ENCODE measurements at places on chromosomes 7 and 10.

- DNase-seq, result no peak
Measured at GRCh38 chr10:114250236-114250635, 11.2 kb downstream of the VWA2 start.

- peak; percentile 17 for DNase-seq
Measured at GRCh38 chr10:44071479-44071878, 313.4 kb downstream of the CXCL12 start.

DNA sequence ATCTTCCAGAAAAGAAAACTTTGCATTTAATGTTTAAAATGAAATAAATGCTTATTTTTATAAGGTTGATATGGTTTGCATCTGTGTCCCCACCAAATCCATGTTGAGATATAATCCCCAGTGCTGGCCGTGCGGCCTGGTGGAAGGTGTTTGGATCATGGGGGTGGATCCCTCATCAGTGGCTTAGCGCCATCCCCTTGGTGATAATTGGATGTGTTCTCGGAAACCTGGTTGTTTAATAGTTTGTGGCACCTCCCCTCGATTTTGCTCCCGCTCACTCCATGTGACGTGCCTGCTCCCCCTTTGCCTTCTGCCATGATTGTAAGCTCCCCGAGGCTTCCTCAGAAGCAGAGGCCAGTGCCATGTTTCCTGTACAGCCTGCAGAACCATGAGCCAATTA, 2.4 kb upstream of the MTPAP start:
- no peak for DNase-seq

DNA sequence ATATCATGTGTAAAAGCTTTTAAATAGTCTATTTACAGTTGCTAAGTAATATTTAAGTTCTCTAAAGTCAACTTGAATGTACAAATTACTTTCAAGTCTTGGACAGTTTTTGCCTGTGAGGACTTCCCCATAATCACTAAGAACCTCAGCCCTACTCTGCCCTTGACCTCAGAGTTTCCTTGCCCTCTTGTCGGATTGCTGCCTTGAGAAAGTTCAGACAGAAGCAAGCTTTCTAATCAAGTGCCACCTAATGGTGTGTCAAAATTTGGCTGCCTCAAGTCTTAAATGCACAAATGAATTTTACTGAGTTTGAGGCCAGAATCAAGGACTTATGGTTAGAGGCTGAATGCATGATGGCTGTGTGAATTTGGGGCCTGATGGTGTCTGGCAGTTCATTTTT, 88.3 kb upstream of the KAT6B start:
- no peak for DNase-seq

DNA sequence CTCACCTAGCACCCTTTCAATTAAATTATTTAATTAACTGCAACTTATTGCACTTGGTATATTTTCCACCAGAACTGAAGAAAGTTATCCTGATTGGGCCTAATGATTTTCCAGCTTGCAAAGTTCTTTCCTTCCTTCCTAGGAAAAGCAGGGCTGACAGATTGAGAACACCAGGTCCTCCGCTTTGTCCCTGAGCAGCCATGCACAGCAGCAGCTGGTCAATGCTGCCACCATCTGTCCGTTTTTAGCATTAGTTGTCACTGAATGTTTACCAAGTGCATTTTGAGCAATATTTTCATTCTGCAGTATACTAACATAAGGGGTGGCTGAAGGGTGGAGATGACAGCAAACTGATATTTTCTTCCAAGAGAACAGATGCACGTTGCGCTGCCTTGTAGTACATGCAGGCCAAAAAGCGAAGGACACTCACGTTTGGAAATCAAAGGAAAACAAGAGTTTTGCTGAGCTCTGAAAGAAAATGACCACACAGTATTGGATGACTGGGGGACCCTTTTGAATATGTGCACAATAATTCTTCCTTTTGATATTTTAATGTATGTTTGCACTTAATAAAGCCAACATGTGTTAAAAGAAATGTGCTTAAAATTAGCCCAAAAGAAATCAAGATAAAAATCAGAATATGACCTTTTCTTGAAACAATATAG, 248.8 kb upstream of the PTN start:
- peak; percentile 76 for DNase-seq

DNA sequence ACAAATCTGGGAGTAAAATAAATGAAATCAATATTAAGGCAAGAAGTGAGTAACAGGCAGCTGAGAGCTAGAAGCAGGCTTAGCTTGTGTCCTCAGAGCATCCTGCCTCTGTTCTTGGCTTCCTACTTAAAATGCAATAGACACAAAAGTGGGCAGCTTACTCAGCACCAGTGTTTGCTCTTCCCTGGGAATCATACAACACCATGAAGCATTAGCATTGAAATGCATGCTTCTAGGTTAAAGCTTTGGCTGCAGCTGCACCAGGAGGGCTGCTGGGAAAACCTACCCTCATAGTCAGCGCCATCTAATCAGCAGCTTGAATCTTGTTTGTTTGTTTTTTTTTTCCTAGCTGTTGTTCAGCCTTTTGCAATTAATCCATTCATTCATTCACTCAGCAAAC, 104.2 kb upstream of the VWC2 start:
- no peak for DNase-seq

DNA sequence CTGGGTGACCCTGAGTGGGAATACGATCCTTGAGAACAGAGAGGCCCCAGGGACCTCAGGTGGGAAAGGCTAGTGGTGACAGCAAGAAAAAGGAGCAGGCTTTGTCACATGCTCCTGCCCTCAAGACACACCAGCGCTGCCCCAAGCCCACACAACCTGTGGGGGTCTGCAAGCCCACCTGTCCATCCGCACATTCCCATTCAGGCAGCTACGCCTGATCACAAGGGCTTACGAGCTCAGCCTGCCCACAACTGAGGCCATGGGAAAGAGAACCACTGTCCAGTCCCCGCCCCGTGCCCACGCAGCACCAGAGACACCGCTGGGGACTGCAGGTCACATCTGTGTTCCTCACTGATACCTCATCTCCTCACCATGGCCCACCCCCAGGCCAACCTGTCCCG, 26.7 kb downstream of the EBF3 start:
- DNase-seq, result no peak

DNA sequence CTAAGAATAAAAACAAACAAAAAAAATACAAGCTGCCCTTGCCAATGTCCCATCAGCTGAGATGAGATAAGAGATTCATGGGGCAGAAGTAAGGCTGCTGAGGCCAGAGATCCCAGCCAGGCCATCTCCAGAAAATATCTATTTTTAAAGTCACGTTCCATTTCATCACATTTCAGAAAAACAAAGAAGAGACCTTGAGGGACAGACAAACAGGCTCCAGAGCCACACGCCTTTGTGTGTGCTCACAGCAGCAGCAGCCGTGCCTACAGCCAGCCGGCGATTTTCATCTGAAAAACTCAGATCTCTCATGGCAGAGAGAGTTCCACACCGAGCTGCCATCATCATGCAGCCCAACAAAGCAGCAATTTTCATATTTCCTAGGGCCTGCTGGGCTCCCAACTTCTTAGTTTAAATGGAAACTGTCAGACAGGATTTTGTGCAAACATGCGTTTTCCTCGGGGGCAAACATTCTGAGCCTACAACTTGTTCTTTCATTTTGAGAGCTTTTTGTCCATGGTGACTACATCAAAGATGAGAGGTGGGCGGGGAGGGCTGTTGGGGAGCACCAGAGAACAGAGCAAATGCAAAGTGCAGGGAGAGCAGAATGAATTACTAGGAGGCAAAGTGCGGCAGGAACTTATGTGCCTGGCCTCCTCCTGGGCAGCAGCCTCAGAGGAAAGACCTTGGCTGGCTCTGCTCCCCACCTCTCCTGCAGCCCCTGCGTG, 38.8 kb downstream of the DLG5 start:
- DNase-seq, result no peak

GRCh38 chr10:97178074-97178473, 7.7 kb downstream of the SLIT1 start:
- DNase-seq, result no peak

Data from ELR (cell line).